ENCODE measurements at places on chromosomes 16 and 17. TPM values are rescaled to one million over a fixed set of nuclear protein-coding genes. Genes with fewer than 3 reads are reported as not detected.

Gene RANBP10
- 7.3 TPM for total RNA-seq

Gene KRTAP4-9
- total RNA-seq = not detected

Gene ABCA3
- 6.6 TPM for total RNA-seq

Gene INTS2
- total RNA-seq = 17.2 TPM

Gene HAP1
- total RNA-seq = 0.28 TPM

Gene MRPS34
- total RNA-seq = 324 TPM

Gene FGF11
- total RNA-seq = 20.7 TPM

Gene NPIPA8
- not detected for total RNA-seq

GRCh38 chr17:11997972-11998233 is 628 bp upstream of the ZNF18 start:
- no peak for DNase-seq

DNA sequence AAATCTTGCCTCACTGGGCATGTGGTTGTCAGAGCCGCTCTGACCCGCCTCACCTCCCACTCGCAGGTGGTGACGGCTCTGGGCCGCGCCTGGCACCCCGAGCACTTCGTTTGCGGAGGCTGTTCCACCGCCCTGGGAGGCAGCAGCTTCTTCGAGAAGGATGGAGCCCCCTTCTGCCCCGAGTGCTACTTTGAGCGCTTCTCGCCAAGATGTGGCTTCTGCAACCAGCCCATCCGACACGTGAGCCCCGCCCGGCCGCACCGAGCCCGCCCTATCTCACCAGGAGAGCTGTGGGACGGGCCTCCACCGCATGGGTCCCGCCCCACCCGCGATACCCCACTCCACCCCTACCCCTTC is 4.0 kb downstream of the TGFB1I1 start:
- DNase-seq = peak; percentile 81

DNA sequence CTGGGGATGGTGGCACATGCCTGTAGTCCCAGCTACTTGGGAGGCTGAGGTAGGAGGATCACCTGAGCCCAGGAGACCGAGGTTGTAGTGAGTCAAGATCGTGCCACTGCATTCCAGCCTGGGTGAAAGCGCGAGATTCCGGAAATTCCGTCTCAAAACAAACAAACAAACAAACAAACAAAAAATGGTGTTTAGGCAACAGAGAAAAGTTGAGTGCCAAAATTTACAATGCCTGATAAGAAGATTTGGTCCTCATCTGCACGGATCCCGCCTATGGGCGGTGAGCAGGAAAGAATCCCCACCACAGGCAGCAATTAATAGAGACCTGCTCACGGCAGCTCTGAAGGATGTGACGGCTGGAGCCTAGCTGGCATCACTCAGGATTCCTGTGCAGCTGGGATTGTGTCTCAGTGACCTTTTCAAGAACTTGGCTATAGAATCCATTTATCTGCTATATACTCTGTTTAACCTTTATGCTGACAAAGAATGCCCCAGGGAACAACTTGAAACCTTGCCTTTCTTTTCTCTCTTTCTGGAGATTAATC is 14.0 kb upstream of the TEX2 start:
- no peak for DNase-seq

- DNase-seq = no peak
These were observed 36.9 kb downstream of the XYLT1 start for GRCh38 chr16:17433577-17434451.

- no peak for DNase-seq
These were observed 2.1 kb downstream of the ARHGAP23 start for GRCh38 chr17:38430316-38430715.

DNA sequence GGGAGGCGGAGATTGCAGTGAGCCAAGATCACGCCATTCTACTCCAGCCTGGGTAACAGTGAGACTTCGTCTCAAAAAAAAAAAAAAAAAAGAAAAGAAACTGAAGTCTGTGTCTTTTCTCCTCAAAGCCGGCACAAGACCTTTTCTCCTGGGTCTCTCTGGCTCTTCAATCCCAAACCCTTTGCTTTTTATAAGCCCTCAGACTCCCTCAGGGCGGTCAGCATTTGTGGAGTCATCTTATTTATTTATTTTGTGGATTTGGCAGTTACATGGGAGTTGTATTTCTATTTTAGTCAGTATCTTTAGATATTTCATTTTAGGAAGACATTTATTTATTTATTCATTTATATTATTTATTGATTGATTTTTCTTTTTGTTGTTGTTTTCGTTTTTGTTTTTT is 57.7 kb upstream of the MAP3K14 start:
- DNase-seq = peak; percentile 14

- no peak for DNase-seq
These were observed 50.3 kb downstream of the ZFPM1 start for GRCh38 chr16:88503374-88503770.

DNA sequence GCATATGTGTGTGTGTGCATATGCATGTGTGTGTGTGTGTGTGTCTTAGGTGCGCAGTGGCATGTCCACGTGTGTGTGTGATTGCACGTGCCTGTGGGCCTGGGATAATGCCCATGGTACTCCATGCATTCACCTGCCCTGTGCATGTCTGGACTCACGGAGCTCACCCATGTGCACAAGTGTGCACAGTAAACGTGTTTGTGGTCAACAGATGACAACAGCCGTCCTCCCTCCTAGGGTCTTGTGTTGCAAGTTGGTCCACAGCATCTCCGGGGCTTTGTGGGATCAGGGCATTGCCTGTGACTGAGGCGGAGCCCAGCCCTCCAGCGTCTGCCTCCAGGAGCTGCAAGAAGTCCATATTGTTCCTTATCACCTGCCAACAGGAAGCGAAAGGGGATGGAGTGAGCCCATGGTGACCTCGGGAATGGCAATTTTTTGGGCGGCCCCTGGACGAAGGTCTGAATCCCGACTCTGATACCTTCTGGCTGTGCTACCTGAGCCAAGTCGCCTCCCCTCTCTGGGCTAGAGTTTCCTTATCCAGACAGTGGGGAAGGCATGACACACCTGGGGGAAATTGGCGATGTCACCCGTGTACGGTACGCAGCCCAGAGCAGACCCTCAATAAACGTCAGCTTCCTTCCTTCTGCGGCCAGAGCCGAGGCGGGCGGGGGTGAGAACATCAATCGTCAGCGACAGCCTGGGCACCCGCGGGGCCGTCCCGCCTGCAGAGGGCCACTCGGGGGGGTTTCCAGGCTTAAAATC is 47.6 kb downstream of the IL21R start:
- DNase-seq = peak; percentile 62

- DNase-seq = no peak
These were observed 27.2 kb downstream of the FZD2 start for GRCh38 chr17:44584443-44584842.

GRCh38 chr17:35988164-35988563 is 1.6 kb upstream of the CCL14 start:
- DNase-seq = no peak

DNA sequence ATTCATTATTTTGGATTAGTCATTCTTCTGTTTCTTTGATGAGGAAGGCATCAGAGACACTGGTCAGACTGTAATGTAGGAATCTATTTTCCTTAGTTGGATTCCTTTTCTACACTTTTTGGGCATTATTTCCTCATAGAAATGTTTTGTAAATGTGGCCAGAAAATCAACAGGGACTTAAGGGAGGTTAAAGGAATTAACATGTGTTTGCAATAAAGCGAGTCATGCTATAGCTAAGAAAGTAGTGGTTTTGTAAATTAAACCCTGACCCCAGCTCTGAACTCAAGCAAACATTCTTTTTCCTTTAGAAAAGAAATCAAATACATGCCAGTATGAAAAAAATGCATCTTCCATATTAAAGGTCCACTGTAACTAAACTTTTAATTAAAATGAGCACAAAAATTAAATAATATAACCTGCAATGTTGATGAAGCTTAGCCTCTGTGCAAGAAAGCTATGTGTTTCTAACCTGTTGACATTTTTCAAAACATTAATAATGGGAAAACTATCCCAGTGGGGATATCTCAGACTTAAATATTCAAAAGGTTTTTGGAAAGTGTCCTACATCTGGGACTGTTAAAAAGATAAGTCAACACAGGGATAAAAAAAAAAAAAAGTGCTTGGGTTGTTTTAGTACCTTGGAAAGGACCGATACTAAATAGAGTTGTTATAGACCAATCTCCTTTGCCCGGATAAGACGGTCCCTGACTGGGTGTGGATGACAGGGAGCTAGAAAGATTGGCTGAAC is 428.0 kb downstream of the CA10 start:
- no peak for DNase-seq

DNA sequence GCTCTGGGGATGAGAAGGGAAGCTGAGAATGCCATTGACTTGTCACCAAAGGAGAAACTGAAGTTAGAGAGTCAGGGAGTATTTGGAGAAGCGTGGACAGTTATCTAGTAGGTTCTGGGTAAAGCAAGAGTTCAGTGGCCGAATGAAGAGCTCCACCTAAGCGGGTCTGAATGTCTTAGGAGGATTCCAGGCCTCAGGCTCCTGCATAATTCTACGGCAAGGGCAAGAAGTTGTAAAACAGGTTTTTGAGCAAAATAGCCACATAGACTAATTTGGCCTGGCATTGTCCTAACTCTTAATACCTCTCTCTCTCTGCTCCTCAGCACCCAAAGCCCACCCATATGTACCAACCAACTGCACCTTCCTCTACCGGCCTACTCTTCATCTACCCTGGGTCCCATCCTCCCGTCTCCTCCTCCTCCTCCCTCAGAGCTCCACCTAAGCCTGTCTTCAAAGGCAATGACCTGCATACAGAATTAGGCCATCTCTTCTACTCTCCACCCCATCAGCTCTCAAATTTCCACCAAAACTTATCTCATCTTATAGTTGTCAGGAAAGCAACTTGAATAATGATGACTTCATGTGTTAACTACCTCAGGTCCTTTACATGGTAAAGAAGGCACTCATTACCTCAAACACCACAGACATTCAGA is 42.0 kb upstream of the KCNJ2 start:
- DNase-seq = no peak

DNA sequence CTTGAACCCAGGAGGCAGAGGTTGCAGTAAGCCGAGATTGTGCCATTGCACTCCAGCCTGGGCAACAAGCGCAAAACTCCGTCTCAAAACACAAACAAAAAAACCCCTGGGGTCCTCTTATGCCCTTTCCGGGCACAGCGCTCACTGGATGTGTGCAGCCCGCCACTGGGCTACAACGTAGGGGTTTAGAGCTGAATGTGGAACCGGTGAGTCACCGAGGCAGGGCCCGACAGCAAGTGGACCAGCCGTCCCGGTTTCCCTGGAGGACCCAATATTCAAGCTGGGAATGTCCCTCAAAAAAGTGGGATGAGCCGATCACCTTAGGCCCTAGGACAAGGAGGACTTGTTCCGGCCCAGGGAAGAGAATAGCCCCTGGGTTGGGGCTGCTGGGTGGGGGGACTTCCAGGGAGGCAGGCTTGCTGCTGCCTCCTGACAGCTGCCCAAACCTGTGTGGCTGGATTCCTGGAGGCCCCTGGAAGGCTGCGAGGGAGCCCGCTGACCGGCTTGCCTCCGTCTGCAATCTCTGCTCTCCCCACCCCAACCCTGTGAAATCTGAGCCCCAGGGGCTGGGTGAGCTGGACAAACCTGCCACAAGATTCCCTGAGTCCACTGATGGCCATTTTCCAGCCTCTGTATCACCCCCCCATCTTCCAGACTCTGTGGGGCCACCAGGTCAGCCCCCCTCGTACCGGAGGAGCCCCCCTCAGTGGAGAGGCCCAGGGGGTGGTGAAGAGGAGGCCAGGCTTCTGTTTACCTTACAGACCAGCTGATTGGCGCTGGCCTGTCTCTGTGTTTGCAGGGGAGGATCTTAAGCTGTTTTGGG is 2.9 kb upstream of the CLDN9 start:
- DNase-seq = peak; percentile 88

GRCh38 chr17:65417406-65418221 is 143.8 kb downstream of the AXIN2 start:
- DNase-seq = no peak

- peak; percentile 51 for DNase-seq
These were observed 5.7 kb upstream of the IL32 start for GRCh38 chr16:3059723-3060242.

DNA sequence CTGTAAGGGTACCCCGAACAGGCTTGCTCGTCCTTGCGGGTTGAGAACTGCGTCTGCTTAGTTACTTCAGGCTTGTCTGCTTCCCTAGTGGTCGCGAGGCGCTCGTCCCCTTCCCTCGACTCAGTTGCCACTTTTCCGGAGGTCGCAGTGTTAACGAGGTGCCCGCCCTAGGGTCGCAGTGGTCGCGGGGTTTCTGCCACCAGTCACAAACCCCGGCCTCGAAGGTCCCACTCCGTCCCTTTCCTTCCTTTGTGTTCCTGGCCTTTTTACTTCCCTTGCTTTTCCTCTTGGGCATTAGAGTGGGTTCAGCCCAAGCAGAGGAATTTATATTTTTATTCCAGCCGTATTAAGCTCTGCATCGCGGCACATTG is 299 bp downstream of the NUP85 start:
- no peak for DNase-seq

DNA sequence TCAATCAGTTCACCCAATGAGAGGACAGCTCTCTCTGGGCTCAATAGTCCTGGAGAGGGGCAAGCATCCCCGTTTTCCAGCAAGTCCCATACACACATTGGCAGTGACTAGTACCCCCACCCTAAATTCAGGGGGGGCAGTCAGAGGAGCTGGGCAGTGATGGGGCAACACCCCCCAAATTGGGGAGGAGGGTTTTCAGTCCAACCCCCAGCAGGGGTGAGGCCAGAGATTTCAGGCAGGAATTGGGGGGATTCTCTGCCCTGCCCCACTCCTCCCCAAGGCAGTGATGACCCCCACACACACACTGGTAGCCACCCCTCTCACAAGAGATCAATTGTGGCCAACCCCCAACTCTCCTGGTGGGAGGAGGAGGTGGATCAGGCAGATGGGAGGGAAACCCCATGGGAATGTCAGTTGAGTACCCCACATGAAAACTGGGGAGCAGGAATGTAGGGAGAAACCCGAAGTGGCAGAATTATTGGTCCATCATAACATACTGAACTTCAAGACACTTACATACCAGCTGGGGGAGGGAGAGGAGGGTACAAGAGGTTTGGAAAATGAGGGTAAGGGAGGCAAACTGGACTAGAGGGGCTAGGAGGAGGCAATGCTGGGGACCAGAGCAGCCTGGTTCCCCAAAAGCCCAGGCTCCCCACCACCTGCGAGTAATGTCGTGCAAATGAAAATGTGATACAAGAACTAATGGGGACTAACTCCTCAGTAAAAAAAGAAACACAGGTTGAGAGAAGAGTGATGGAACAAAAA is 3.1 kb downstream of the VAMP2 start:
- DNase-seq = peak; percentile 11

- peak; percentile 58 for DNase-seq
These were observed 800 bp downstream of the COX4I1 start for GRCh38 chr16:85800321-85800669.

- DNase-seq = no peak
These were observed 2.8 kb downstream of the FA2H start for GRCh38 chr16:74771656-74772315.
